ENCODE measurements at places on chromosomes 4 and X. TPM values are rescaled to one million over a fixed set of nuclear protein-coding genes. Genes with fewer than 3 reads are reported as not detected.

- no peak for DNase-seq
These were observed 49.8 kb downstream of the WDR19 start for GRCh38 chr4:39232100-39232499.

DNA sequence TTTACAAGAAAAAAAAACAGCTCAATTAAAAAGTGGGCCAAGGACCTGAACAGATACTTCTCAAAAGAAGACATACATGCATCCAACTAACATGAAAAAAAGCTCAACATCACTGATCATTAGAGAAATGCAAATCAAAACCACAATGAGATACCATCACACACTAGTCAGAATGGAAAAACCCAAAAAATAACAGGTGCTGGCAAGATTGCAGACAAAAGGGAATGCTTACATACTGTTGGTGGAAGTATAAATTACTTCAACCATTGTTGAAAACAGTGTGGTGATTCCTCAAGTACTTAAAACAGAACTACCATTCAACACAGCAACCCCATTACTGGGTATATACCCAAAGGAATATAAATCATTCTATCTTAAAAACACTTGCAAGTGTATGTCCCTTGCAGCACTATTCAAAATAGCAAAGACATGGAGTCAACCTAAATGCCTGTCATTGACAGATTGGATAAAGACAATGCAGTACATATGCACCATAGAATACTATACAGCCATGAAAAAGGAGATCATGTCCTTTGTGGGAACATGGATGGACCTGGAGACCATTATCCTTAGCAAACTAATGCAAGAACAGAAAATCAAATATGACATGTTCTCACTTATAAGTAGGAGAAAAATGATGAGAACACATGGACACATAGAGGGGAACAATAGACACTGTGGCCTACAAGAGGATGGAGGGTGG is 97.6 kb downstream of the RAB28 start:
- no peak for DNase-seq

DNA sequence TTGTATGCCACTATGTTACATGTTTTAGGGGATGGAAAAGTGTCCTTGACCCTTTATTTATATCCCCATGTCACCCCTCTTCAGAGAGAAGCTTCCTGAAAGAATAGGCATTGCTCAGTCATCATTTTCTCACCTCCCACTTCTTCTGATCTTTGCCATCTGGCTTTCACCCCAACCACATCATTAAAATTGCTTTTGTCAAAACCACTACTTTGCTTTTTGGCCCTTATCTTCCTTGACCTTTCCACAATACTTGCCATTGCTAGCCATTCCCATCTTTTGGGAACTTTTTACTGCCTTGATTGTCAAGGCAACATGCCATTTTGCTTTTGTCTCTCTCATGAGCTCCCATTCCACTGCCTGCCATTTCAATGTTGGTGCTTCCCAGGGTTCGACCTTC is 14.9 kb upstream of the FAM9B start:
- DNase-seq, result no peak

- no peak for DNase-seq
These were observed 1.8 kb downstream of the ARHGEF6 start for GRCh38 chrX:136778916-136779315.

The YIPF6 gene
- 16.2 TPM for polyA plus RNA-seq

The MEPE gene
- polyA plus RNA-seq, result not detected
